ENCODE measurements at places on chromosomes 5 and 9.

DNA sequence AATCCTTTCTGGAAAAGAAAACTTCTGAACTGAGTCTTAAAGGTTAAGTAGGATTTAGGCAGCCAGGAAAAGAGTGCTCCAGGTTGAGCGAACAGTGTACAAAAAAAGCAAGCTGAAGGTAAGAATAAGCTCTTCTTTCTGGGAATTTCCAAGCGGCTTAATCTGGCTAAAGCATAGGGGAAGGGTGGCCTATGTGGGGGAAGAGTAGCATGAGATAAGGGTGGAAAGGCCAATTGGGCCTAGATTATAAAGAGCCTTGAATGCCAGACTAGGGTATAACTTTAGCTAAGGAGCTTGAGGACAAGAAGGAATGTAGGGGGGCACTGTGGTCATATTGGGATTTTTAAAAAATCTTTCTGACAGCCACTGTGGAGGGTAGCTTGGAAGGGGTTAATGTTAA, 37.3 kb upstream of the NR5A1 start:
- DNase-seq, result no peak

DNA sequence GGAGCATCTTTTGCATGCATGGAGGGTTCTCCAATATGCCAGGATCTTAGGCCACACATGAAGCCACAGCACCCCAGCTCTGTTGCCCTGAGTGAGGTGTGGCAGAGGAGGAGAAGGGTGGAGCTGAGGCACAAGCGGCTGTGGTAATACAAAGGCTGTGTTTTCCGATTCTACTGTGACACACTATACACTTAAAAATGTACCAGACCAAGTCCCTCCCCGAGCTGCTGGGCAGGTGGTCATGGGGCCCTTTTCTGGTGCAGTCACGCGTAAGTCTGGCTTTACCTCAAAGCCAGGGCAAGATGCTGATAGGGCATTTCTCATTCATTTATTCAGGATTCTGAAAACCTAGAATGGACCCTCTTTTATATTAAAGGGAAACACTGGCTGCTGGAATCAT, 3.7 kb downstream of the ADGRV1 start:
- DNase-seq, result no peak

DNA sequence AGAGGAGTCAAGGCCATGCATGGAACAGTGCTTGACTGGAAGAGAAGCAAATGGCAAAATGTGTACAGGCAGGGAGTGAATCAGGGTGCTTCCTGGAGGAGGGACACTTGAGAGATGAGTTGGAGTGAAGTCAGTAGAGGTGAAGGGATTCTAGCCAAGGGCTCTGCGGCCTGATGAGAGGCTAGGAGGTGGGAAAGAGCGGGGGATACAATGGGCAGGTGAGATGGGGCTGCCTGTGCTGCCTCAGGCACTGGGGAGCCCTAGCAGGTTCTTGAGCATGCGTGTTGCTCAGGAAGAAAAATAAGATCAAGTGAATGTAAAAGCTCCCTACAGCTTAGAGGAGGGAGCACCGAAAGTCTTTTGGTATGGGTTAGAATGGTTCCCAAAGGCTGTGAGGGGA, 22.3 kb downstream of the ERGIC1 start:
- no peak for DNase-seq

DNA sequence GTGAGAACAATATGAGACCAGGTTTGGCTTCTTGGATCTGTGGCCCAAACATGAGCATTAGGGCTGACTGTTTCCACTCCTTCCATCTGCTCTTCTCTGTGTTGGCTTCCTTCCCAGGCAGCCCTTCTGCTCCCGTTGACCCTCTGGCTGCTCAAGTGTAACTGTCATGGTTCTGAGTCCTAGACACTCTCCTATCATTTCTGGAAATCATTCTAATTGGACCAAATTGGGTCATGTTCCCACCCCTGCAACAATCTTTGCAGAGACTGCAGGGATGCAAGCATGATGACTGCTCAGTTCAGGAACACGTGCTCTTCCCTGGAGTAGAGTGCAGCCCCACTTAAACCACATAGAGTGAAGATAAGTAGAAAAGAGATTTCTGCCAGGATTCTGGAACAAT, 741.4 kb downstream of the TAF11L14 start:
- no peak for DNase-seq

GRCh38 chr5:79974886-79975285, 16.2 kb downstream of the MTX3 start:
- no peak for DNase-seq

GRCh38 chr5:502325-503079, 21.7 kb downstream of the SLC9A3 start:
- DNase-seq, result no peak

- DNase-seq, result peak; percentile 41
Measured at GRCh38 chr9:96875461-96876142, 21.3 kb upstream of the ZNF782 start.

- DNase-seq, result no peak
Measured at GRCh38 chr9:101764472-101764871, 26.0 kb upstream of the GRIN3A start.

- DNase-seq, result no peak
Measured at GRCh38 chr5:156505101-156505500, 178.1 kb downstream of the SGCD start.
